ENCODE measurements at places on chromosomes 13 and 19.

DNA sequence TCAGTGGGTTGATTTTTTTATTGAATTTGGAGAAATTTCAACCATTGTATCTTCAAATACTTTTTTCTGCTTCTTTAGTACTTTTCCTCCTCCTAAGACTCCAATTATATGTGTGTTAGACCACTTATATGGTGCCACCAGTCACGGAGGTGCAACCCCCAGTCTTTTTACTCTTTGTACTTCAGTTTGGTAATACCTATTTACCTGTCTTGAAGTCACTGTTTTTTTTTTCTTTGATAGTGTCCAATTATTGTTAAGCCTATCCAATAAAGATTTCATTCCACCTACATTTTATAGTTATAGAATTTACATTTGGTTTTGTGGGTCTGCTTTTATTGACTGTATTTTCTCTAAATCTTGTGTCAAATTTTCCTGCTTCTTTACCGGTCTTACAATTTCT lies 14.9 kb downstream of the ZNF283 start:
- no peak for DNase-seq
- no peaks in the 10 kb centered on the region for H3K27me3 ChIP-seq
- no peak overlapping the region for H3K4me3 ChIP-seq
- H3K36me3 ChIP-seq = peaks cover 56% of the 10 kb centered on the region
- no peak overlapping the region for H3K27ac ChIP-seq

DNA sequence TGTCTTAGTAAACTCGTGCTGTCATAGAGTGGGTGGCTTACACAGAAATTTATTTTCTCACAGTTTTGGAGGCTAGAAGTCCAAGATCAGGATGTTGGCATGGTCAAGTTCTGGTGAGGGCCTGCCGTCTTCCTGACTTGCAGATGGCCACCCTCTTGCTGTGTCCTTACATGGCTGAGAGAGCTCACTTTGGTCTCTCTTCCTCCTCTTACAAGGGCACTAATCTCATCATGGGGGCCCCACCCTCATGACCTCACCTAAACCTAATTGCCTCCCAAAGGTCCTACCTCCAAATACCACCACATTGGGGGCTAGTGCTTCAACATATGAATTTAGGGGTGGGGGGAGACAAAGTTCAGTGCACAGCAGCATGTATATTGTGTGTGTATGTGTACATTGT lies 14.3 kb upstream of the GPR18 start:
- no peaks in the 10 kb centered on the region for H3K36me3 ChIP-seq
- peaks cover 6% of the 10 kb centered on the region for H3K4me1 ChIP-seq
- no peak for DNase-seq
- no peak overlapping the region for H3K4me3 ChIP-seq
- H3K27me3 ChIP-seq = no peaks in the 10 kb centered on the region
- no peak overlapping the region for H3K27ac ChIP-seq

- no peak overlapping the region for H3K4me3 ChIP-seq
- H3K27ac ChIP-seq = no peak overlapping the region
- peaks cover 22% of the 10 kb centered on the region for H3K4me1 ChIP-seq
- DNase-seq = no peak
- peaks cover 51% of the 10 kb centered on the region for H3K27me3 ChIP-seq
- H3K36me3 ChIP-seq = no peaks in the 10 kb centered on the region
These were observed 5.8 kb upstream of the TSHZ3 start for GRCh38 chr19:31354799-31355664.

DNA sequence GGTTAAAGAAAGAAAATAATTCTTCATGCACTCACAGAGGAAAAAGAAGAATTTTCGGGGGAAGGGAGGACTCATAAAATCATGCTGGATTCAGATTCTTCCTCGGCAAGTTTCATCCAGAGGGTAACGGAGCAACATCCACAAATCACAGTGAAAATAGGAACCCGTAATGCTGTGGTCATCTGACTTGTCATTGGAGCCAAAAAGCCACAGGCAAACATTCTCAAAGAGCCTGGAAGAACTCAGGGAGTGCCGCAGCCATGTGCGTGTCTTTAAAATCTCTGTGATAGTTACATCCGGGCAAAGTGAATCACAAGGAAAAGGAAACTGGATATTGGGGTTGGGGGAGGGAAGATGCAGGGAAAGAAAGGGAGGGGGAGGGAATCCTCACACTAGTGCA lies 33.0 kb upstream of the VSTM2B start:
- no peaks in the 10 kb centered on the region for H3K4me1 ChIP-seq
- DNase-seq = no peak
- no peaks in the 10 kb centered on the region for H3K36me3 ChIP-seq
- no peak overlapping the region for H3K4me3 ChIP-seq
- no peaks in the 10 kb centered on the region for H3K27me3 ChIP-seq
- H3K27ac ChIP-seq = no peak overlapping the region

DNA sequence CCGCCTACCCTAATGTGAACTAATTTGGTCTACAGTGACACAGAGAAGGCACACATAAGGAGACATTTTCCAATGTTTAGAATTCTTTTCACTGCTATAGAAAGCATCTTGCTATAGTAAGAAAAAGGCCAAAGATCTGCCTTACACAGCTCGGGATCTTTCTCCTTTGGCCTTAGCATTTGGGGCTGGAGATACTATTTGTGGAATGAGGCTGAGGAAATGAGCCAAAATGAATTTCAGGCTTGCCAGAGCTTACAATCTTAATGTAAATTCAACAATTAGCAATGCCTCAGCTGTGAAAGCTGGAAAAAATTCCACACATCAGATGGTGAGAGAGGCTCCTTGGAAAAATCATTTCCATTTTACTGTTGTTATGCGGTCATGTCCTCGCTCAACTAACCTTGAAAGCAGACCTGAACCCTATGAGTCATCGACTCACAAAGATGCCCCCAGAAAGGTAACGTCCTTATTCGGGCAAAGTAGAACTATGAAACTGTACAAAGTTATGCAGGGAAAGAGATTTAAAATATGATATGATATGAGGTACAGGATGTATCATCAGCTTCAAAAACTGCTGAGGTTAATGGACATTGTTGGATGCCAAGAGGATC lies 324.5 kb upstream of the NBEA start:
- no peaks in the 10 kb centered on the region for H3K36me3 ChIP-seq
- H3K4me3 ChIP-seq = no peak overlapping the region
- H3K4me1 ChIP-seq = no peaks in the 10 kb centered on the region
- no peak overlapping the region for H3K27ac ChIP-seq
- peak; percentile 27 for DNase-seq
- no peaks in the 10 kb centered on the region for H3K27me3 ChIP-seq

DNA sequence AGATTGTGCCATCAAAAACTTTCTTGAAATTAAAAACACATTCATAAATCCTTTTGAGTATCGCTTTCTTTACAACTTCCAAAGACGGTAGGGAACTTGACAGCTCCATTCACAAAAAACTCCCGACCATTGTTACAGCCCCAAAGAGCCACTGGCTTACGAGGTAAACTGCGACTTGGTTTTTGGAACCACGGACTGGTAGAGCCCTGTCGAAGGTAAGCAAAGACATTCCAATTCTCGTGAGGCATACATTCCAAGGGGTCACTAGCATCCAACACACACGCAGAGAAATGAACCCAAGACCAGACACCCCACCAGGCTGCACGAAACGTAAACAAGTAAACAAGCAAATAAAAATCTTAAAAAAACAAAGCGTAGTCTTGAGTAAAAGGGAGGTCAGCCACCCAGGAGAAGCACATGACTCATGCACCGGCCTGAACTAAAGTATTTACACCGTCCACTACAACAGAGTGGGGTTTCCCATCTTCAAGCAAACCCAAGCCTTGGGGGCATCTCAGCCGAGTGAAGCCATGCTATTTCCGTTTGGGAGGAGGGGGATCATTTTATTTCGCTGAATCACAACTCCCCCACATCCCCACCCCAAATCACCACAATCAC lies 1.4 kb downstream of the BRD4 start:
- H3K27me3 ChIP-seq = no peaks in the 10 kb centered on the region
- H3K4me3 ChIP-seq = peak overlapping the region; percentile 72
- H3K27ac ChIP-seq = peak overlapping the region; percentile 97
- DNase-seq = peak; percentile 82
- H3K4me1 ChIP-seq = peaks cover 32% of the 10 kb centered on the region

DNA sequence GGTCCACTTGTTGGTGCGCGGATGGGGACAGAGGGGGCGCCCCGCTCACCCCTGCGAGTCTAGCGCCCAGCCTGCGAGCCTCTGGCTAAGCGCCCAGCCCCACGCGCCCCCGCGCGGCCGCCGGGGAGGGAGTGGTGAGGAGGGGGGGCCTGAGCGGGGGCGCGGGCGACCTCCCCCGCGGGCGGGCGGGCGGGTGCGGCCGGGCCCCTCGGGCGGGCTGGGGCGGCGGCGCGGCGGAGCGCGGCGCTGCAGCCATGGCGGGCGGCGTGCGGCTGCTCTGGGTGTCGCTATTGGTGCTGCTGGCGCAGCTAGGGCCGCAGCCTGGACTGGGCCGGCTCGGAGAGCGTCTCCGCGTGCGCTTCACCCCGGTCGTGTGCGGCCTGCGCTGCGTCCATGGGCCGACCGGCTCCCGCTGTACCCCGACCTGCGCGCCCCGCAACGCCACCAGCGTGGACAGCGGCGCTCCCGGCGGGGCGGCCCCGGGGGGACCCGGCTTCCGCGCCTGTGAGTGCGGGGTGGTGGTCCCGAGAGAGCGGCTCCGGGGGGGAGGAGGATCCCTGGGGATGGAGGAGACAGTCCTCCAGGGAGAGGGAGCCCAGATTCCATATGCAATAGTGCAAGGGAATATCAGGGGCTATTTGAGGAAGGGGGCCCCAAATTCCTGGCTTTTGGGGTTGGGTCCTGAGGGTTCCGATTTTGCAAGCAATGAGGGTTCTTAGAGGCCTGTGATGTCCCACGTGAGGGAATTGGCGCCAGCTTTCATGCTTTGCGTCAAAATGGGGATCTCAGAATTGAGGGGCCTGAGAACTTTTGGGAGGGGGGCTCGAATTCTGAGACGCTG lies at the start of gene LTBP4:
Gene LTBP4 (plus strand): TSS at position 236 of the 841 bp plus-strand sequence. CDS start 19 bp downstream, at position 255.
- peak within 1 kb of the TSS; percentile 57 for H3K4me3 ChIP-seq
- no peak for DNase-seq
- no peaks in the 10 kb centered on the region for H3K27me3 ChIP-seq
- no peaks in the 10 kb centered on the region for H3K36me3 ChIP-seq
- peaks cover 53% of the 10 kb centered on the region for H3K4me1 ChIP-seq
- no peak within 1 kb of the TSS for H3K27ac ChIP-seq

DNA sequence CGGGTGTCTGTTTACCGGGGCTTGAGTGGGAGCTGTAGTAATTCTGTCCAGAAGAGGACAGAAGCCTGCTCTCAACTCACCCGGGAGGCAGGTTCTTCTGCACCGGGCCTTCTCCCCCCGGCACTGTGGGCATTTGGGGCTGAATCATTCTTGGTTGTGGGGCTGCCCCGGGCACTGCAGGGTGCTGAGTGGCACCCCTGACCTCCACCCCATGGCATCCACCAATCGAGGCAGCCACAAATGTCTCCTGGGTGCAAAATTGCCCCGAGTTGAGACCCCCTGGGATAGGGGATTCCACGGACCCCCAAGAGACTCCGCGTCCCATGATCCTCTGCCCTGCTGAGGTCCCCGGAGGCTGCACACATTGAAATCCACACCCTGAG lies 68.8 kb downstream of the GNG7 start:
- no peak for DNase-seq
- H3K4me1 ChIP-seq = no peaks in the 10 kb centered on the region
- H3K36me3 ChIP-seq = no peaks in the 10 kb centered on the region
- H3K27me3 ChIP-seq = peaks cover 3% of the 10 kb centered on the region

DNA sequence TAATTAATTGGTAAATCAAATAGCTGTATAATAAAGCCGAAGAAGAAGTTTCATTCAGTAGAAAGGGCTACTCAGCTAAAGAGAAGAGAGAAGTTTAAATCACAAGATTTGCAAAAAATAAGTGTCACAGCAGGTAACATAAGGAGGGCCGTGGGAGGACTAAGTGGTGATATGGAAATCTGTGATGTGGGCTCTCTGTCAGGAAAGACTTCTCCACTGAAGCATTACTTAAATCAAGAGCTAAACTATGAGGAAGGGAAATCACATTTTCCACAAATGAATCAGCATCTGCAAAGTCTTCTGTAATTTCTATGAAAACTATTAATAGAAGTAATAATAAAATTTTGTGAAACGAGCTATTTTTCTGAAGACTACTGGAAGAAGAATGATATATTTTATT lies 153.8 kb downstream of the PCDH9 start:
- no peaks in the 10 kb centered on the region for H3K4me1 ChIP-seq
- H3K36me3 ChIP-seq = no peaks in the 10 kb centered on the region
- no peaks in the 10 kb centered on the region for H3K27me3 ChIP-seq
- H3K27ac ChIP-seq = no peak overlapping the region
- no peak overlapping the region for H3K4me3 ChIP-seq
- DNase-seq = peak; percentile 44

DNA sequence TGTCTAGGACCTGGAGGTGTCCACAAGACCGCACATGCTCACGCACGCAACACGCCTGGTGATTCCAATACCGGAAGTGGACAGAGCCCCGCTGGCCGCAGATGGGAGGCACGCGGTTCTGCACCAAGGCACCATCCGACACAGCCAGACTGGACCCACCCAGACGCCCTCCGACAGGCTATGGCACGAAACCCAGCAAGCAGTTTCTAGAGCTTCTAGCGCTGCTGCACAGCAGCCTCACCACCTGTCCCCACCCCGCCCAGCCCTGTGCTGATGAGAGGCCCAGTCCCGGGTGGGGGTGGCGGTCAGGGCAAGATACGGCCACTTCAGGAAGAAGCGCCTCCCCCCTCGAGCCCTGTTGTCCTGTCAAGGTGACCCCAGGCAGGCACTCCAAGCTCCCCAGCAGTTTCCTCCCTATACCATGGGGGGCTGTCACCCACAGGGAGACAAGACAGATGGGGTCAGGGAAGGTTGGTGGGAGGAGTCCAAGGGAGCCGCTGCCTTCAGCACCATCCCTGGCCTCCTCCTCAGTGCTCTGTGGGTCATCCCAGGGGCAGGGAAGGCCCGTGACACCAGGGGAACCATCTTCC lies 11.3 kb downstream of the LSM4 start:
- H3K36me3 ChIP-seq = peaks cover 4% of the 10 kb centered on the region
- no peaks in the 10 kb centered on the region for H3K27me3 ChIP-seq
- DNase-seq = no peak
- no peak overlapping the region for H3K4me3 ChIP-seq

DNA sequence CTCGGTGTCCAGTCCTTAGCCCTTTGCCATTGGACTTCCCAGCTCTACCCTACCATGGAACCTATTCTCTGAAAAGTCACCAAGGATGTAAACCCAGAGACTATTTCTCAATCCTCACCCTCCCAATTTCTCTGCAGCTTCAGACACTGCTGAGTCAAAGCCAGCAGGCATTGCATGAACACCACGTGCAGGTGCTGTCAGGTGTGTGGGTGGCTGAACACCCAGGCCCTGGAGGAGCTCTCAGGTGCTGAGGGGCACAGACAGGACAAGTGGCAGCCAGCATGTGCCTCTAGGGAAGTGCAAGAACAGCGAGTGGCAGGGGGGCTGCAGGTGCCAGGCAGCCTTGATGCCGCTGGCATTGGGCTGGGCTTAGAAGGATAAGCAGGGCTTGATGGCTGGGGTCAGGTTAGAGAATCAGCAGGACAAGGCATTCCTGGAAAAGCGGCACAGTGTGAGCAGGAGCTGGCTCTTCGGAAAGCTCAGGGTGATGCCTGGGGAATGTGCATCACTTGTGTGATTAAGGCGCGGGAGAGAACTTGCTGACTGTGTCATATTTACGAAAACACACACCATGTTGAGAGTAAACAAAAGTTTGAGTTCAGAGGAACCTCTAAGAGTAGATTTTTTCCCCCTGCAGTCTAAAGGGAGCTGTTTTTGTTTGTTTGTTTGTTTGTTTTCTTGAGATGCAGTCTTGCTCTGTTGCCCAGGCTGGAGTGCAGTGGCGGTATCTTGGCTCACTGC lies 83.8 kb downstream of the LNX2 start:
- H3K36me3 ChIP-seq = no peaks in the 10 kb centered on the region
- DNase-seq = no peak
- H3K27me3 ChIP-seq = no peaks in the 10 kb centered on the region
- no peak overlapping the region for H3K4me3 ChIP-seq
